ENCODE measurements at places on chromosomes 6 and 20. TPM values are rescaled to one million over a fixed set of nuclear protein-coding genes. Genes with fewer than 3 reads are reported as not detected.

Gene MAP3K5
- total RNA-seq = 18.3 TPM

Gene SLC12A5
- 1.9 TPM for total RNA-seq

Gene SGK2
- 0.48 TPM for total RNA-seq

Gene SMPDL3A
- 0.17 TPM for total RNA-seq

Gene GJA10
- not detected for total RNA-seq

GRCh38 chr6:30626484-30627366 is at the start of gene ATAT1:
Gene ATAT1 (plus strand): TSS chr6:30626874.
- peaks cover 19% of the 10 kb centered on the region for H3K4me1 ChIP-seq
- DNase-seq = peak; percentile 90
- H3K27ac ChIP-seq = peak within 1 kb of the TSS; percentile 95
- H3K27me3 ChIP-seq = no peaks in the 10 kb centered on the region
- peak within 1 kb of the TSS; percentile 91 for H3K4me3 ChIP-seq
- H3K36me3 ChIP-seq = peaks cover 26% of the 10 kb centered on the region

GRCh38 chr6:109508166-109508860 is 25.3 kb upstream of the ZBTB24 start:
- H3K27me3 ChIP-seq = no peaks in the 10 kb centered on the region
- no peaks in the 10 kb centered on the region for H3K4me1 ChIP-seq
- no peak overlapping the region for H3K27ac ChIP-seq
- no peak overlapping the region for H3K4me3 ChIP-seq
- no peak for DNase-seq
- peaks cover 3% of the 10 kb centered on the region for H3K36me3 ChIP-seq

- peaks cover 9% of the 10 kb centered on the region for H3K36me3 ChIP-seq
- no peak for DNase-seq
- H3K4me1 ChIP-seq = no peaks in the 10 kb centered on the region
- no peak overlapping the region for H3K4me3 ChIP-seq
- no peak overlapping the region for H3K27ac ChIP-seq
- H3K27me3 ChIP-seq = no peaks in the 10 kb centered on the region
Observed at GRCh38 chr20:25453035-25453810, 45.8 kb downstream of the GINS1 start.

DNA sequence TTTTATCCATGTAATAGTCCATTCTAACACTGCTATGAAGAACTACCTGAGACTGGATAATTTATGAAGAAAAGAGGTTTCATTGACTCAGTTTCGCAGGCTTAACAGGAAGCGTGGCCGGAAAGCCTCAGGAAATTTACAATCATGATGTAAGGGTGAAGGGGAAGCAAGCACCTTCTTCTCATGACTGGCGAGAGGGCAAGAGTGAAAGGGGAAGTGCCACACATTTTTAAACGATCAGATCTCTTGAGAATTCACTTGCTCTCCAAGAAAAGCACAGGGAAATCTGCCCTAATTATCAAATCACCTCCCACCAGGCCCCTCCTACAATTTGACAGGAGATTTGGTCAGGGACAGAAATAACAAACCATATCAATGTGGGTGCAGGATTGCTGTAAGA is 859.7 kb downstream of the EPHA7 start:
- no peaks in the 10 kb centered on the region for H3K27me3 ChIP-seq
- no peak overlapping the region for H3K27ac ChIP-seq
- no peak overlapping the region for H3K4me3 ChIP-seq
- no peak for DNase-seq
- H3K36me3 ChIP-seq = no peaks in the 10 kb centered on the region
- H3K4me1 ChIP-seq = no peaks in the 10 kb centered on the region

DNA sequence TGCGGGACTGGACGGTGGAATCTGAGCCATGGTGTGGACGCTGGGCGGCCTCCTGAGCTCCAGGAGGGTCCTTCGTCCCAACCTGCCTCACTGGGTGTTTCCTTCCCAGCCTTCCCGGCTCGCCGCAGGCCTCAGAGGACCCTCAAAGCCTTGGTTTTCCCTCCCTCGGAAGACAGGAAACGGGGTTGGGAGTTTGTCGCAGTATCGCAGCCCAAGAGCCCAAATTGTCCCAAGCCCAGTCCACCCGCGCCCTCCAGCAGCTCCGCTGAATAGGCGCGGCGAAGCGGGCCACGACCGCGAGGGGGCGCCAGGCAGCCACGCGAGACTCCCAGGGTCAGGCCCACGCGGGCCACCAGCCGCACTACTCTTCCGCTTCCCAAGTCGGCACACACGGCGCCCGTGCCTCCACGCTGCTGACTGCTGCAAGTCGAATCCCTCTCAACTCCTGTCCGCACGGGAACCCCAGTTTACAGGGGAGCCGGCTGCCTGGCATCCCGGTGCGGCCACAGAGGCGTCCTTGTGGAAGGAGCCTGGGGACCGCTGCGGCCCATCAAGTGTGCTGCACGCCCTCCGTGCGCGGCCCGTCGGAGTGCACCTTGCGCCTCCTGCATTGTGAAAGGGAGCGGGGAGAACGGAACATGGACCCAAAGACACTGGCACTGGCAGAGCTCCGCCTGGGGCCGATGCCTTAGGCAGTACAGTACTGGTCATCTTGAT is 40.4 kb upstream of the HMGA1 start:
- H3K4me1 ChIP-seq = peaks cover 3% of the 10 kb centered on the region
- no peaks in the 10 kb centered on the region for H3K36me3 ChIP-seq
- peak overlapping the region; percentile 85 for H3K4me3 ChIP-seq
- H3K27me3 ChIP-seq = peaks cover 19% of the 10 kb centered on the region
- H3K27ac ChIP-seq = peak overlapping the region; percentile 56
- DNase-seq = peak; percentile 95

DNA sequence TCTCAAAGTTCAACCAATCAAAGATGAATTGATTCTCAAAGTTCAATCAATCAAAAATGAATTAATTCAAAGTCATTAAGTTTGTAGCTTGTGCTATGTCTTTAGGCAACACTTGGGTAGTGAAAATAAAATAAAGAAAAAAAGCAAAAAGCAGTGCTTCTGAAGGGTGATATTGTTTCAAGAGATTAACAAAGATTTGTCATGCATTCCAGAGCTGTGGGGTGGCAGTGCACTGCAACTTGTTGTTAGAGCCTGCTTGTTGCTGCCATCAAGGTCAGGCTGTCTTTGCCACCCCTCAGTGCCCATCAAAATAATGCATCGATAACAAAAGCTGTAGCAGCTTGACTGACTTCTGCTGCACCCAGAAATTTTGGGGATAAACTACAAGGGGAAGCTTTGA is 128.6 kb downstream of the RNF144B start:
- peaks cover 3% of the 10 kb centered on the region for H3K4me1 ChIP-seq
- H3K27me3 ChIP-seq = peaks cover 14% of the 10 kb centered on the region
- H3K27ac ChIP-seq = no peak overlapping the region
- no peak for DNase-seq

Data from activated naive CD8-positive, alpha-beta T cell treated with anti-CD3 and anti-CD28 coated beads, Interleukin-2, amount 10 ng/mL, durations not matched to agents 7 days and 5 days (primary cell).